CD4-positive, alpha-beta T cell treated with Interleukin-6 at 100 ng/mL for 8 hours (primary cell): ENCODE measurements at places on chromosomes 1 and 21.

- no peak for DNase-seq
Observed at GRCh38 chr1:29860056-29860455, 623.7 kb downstream of the PTPRU start.

- no peak for DNase-seq
Observed at GRCh38 chr1:38210021-38210894, 163.7 kb upstream of the POU3F1 start.

DNA sequence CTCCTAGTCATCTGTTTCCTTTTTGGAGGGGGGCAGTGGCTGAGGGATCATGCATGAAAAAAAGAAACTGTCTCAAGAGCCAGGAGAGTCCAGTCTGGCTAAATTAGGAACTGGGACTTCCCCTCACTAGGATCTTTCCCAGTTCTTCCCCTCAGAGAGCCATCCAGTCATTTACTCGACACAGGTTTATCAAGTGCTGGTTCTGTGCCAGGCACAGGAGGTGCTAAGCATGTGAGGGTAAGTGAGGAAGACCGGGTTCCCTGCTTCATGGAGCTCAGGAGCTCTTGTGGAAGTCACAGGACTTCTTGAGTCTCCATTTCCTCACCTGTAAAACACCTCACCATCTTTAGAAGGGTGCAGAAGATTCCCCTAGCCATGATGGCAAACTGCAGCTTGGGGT lies 8.6 kb upstream of the NUAK2 start:
- no peak for DNase-seq

DNA sequence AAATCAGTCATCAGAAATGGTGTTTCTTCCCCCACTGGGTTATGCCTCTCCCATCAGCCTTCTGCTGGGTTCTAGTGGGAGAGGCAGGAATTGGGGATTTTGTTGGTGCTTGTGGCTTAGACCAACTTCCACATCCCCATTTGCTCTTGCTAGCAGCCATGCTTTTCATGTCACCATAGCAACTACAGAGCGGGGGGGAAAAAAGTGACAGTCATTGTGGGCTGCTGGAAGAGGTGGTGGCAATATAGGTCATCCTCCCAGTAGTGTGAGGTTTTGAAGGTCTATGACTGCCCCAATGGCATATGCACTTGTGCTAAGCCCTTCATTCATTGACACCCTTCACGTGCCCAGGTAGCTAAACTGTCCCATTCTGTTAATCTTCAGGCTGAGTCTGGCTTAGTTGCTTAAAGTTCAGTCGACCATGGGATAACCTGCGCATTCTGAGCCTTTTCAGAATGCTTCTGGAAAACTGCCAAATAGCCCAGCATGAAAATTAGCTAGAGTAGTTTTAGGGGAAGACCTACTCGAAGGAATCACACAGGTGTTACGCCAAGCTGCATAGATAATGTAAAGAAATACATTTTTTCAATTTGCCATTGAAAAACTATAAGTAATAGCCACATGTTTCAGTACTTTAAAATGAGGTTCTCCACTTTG lies 53.7 kb upstream of the ZNF326 start:
- DNase-seq: no peak

DNA sequence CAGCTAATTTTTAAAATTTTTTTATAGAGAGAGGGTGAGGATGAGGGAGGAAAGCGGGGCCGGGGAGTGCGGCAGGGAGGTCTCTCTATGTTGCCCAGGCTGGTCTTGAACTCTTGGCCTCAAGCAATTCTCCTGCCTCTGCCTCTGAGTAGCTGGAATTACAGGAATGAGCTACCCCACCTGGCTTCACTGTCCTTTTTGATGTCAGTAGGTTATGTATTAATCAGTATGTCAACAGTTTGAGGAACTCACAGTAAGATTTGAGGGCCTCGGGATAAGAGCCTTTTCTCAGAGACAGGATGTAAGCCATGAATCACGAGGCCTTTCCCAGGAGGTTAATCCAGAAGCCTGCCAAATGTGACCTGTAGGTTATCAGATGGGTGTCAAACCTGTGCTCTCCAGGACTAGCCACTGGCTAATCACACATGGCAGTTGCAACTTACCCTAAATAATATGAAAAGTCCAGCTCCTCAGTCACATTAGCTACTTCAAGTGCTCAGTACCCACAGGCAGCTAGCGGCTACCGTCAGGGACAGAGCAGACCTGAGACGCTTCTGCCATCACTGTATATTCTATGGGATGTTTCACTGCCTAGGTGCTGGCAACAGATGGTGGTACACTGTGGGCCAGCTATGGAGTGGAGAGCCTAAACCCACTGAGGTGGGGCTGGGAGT lies 33.1 kb downstream of the TRIM67 start:
- DNase-seq: no peak

- DNase-seq: no peak
Observed at GRCh38 chr1:36656271-36656670, 173.6 kb upstream of the CSF3R start.

DNA sequence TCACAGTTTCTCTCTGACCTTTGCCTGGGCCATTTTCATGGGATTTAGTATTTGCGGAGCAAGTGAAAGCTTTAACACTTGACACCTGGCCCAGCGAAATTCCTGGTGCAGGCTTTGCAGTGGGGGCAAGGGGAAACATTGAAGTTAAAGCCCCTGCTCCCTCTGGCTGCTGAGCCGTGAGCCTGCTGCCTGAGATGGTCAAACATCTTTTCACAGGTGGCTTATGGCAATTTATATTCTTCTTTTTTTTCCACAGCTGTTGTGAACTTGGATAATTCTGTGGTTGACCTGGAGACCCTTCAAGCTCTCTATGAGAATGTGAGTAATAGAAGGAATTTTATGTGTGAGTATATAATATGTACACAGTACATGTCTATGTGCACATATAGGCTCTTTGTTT lies 202.9 kb downstream of the FMN2 start:
- DNase-seq: no peak

DNA sequence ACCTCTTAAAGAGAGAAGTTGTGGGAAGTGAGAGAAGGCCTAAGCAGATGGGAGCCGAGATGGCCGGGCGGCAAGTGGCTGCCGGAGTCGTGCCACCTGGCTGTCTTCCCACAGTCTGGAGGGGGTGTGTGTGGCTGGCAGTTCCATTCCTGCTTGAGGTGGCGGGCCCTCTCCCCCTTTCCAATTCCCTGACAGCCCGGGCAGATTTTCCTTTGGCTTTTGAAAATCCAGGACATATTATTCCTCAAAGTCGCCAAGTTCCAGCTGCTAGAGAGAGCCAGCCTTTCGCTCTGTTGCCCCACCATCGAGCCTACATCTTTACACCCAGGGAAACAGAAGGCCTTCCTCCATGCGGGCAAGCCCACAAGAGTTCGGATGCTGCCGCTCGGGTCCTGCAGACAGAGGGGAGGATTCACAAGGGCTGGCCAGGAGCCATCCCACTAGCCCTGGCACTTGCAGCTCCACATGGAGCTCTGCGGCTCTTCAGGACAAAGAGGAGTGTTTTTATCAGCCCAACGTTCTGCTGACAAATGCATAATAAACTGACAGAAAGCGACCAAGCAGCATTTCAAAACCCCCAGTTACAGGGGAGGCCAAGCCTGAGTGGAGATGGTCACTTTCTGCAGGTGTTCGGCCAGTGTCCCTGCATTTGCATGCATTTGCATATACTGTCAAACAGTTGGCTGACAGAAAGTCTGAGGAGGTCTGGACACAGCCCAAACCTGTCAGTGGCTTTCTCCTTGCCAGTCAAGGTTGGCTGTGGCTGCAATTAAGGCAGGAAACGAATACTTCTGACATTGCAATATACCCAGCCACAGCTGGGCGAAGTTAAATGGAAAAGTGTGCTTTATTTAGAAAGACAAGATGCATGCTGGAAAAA lies 45.9 kb downstream of the OLIG1 start:
- no peak for DNase-seq

DNA sequence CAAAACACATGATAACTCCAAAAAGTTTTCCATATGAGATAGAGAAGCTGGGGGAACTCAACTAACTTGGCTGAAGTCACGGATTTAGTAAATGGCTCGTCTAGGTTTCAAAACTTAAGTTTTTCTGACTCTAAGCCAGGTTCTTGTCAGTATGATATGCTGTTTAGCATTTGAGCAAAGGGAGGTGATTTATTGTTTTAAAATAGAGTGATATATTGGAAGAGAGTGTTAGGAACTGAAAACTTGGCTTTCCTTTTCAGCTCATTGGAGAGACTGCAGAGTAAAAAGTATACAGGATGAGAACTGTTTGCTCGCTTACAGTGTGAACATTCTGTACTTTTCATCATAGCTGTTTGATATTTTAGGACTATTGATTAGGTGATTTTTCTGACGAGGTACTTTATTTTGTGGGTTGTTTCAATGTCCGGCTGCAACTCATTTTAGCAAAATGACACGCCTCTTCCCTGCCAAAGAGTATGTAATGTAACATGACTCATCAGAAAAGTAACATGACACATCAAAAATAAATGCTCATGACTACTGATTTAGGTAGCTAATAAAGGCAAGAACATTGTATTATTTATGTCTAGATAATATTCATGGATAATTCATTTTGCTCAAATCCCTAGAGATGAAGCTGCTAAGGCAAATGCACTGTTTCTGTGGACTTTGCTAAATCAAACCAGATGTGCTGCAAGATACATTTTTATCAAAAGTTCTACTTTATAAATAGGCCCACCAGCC lies 355.1 kb downstream of the GPATCH2 start:
- DNase-seq: no peak

DNA sequence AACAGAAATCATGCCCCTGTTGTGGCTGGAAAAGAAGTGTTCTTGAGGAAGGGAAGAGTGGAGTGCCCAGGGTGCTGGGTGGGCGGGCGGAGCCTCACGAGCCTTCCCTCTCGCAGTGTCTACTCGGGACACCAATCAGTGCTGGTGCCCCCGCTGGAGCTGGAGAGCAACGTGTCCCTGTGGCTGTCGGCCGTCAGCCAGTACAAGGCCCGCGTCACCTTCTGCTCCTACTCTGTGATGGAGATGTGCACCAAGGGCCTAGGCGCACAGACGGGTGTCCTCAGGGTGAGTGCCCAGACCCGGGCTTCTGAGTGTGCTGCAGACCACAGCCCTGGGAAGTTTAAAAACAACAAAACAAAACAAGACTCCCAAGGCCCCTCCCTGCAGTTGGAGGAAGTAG lies 47.4 kb downstream of the S100B start:
- DNase-seq: no peak

GRCh38 chr21:29675451-29675850 lies 264.3 kb downstream of the GRIK1 start:
- DNase-seq: no peak

DNA sequence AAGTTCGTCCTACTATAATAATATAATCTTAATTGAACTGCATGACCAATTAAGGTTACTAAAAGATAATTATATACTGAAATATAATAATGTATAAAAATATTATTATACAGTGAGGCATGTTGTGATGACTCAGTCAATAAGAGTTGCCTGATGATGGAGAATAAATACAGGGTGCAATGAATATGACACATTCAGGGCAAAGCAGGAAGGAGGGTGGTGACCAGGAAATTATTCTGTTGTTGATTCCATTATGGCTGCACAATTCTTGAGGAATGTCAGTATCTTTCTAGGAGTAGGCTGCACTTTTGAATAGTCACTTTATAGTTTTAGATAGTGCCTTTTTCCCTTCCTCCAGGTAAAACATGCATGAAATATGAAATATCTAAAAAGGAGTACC lies 46.4 kb upstream of the RGS21 start:
- DNase-seq: no peak

DNA sequence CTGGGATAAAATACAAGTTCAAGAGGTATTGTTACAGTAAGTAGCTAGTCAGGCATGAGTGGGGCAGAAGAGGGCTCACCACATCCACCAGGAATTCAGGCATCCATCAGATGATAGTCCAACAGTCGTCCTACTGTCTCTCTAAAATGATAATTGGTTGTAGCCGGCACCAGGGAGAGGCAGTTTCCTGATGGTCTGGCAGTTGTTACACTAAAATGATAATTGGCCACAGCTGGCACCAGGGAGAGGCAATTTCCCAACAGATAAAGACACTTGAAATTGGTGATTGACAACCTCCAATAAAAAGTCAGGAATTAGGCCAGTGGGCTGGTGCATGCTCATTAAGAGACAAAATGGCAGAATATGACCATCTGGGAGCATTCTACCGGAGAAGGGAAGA lies 545.8 kb downstream of the AMY1C start:
- no peak for DNase-seq

- DNase-seq: peak; percentile 60
Observed at GRCh38 chr1:77430966-77431690, 149.3 kb downstream of the AK5 start.

GRCh38 chr1:205837382-205837970 lies 12.5 kb downstream of the PM20D1 start:
- DNase-seq: no peak

- DNase-seq: no peak
Observed at GRCh38 chr21:41701749-41702148, 65.1 kb downstream of the RIPK4 start.

DNA sequence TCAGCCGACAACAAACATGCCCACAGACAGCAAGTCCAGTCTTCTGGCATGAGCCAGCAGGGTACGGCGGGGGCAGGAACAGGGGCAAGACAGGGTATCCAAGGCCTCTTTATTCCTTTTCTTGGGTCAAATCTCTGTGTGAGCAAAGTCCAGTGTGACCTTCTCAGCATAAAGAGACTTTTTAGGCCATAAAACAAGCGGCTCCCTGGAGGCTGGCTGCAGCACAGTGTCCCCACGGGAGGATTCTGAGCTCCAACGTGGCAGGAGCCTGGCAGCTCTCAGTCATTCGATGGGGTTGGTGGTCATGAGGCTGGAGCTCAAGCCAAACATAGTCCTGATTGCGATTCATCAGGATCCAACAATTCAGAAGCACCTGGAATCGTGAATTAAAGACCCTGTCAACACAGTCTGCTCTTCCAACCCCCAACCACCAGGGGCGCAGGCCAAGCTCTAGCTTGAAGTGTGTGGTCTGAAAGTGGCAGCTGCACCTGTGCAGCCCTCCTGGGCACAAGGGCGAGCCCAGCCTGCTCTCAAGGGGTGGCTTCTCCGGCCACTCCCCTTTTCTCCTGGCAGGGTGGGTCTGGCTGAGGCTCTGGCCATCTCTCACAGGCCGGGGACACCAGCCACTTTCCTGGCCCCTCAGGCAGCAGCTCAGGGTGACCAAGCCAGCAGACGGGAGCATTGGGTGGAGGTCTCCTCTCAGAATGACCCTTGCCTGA lies 62.1 kb downstream of the SLC66A1 start:
- DNase-seq: no peak

DNA sequence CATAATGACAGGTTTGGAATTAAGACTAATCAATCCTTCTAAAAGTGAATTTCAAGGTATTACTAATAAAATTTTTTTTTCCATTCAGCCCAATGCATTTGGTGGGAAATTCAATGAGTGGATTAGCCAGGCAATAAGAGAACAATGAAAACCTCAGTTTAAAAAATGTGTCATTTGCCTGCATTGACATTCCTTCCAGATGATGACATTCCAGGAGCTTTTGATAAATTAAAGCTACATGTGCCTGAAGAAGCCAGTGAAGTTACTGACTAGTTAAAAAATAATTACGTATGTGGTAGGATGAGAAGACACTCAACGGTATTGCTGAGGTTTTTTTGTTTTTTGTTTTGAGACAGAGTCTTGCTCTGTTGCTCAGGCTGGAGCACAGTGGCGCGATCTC lies 37.9 kb upstream of the RC3H1 start:
- DNase-seq: no peak

- no peak for DNase-seq
Observed at GRCh38 chr1:167081594-167082156, 8.5 kb downstream of the GPA33 start.
